ENCODE measurements at places on chromosomes 11 and 22.

DNA sequence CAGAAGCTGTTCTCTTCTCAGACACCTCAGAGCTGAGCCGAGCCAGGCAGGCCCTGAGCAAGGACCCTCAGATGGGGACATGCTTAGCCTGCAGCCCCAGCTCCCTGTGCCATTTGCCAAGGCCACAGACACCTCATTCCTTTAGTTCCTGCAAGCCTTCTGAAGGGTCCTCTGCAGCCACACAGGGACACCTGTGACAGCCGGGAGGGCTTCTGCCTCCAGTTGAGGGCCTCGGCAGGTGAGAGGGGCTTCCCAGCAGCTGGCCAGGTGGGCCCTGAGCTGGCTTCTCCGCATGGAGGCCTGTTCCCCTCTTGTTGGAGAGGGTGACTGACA, 18.2 kb downstream of the INCENP start:
- no peak for DNase-seq

- no peak for DNase-seq
Observed at GRCh38 chr11:18907391-18907790, 31.8 kb downstream of the MRGPRX1 start.

DNA sequence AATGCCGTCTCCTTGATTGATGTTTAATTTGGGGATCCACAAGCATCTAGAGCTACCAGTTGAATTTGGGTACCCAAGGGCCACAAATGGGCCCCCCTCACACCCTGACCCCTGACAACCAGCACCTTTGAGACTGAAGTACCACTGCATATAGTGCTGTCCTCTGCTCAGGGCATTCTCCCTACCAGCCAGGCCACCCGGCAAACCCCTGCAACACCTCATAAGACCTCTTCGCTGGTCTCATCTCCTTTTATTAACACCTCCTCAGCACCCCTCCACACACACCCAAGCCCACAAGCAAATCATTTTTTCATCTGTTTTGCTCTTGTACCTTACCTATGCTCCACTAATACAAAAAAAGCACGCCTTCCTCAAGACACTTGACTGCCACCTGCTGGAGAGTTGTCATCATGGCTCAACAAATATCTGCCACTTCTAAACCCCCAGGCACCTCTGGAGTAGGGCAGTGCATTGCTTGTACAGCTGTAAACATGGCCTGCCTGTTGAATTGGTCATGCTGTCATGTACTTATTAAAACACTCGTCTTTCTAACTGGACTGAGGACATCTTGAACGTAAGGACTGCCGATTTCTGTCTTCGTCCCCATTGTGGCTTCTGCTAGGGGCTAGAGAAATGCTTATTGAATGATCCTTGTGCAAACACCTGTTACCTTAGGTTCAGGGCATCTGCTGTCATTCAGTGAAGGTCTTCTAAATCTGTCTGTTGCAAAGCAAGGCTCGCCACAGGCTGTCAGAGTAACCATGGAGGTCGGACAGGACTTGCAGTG, 66.5 kb downstream of the BMAL1 start:
- peak; percentile 56 for DNase-seq

GRCh38 chr11:72688486-72688885, 14.3 kb upstream of the PDE2A start:
- DNase-seq: no peak

DNA sequence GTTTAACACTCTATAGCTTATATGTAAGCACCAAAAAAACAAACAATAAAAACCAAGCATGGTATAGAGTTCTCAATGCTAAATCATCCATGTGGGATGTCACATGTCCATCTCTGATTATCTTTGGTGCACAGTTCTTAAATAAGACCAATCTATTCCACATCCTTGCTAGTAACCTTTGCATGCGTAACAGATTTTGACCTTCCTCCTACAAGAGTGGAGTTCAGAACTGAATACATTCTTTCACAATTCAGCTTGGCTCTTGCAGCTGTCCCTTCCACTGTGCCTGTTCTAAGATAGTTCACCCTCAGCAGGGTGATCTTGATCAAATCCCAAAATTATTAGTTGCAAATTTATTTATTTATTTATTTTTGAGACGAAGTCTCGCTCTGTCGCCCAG, 21.1 kb downstream of the PRR14L start:
- DNase-seq: no peak

- DNase-seq: no peak
Observed at GRCh38 chr11:2474059-2474901, 29.5 kb downstream of the KCNQ1 start.

GRCh38 chr11:69465236-69466000, 16.0 kb upstream of the LINC01488 start:
- DNase-seq: no peak

- no peak for DNase-seq
Observed at GRCh38 chr11:6962141-6962540, 35.9 kb downstream of the ZNF215 start.

DNA sequence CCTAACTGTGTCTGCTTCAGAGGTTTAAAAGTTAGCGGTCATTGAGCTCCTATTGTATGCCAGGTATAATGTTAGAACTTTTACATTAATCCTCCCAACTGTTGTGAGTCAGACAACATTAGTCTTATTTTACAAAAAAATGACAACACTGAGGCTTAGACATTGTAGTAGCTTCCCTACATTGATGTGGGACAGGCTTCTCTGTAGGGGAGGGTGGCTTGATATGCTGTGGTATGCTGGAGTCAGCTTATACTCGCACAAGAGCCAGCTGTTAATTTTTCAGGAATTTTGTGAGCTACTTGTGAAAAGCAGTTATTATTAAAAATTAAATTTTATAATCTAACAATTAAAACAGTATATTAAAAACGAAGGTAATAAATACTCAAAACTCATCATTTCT, 64.8 kb upstream of the NAV2 start:
- no peak for DNase-seq

DNA sequence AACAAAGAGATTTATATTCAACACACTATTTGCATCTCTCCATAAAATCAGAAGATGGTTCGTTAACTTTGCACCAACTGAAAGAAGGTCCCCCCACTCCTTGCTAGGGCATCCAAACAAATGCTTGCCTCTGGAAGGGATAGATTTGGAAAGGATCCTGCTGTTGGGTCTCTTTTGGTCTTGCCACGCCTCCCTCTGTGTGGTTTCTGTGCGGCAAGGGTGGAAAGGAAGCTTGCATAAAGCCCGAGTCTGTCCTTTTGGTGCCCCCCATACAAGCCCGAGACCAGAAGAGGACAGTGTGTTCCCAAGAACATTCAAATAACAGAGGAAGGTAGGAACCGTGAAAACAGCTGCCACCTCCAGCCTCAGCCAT, 15.1 kb downstream of the SCGB1A1 start:
- no peak for DNase-seq

DNA sequence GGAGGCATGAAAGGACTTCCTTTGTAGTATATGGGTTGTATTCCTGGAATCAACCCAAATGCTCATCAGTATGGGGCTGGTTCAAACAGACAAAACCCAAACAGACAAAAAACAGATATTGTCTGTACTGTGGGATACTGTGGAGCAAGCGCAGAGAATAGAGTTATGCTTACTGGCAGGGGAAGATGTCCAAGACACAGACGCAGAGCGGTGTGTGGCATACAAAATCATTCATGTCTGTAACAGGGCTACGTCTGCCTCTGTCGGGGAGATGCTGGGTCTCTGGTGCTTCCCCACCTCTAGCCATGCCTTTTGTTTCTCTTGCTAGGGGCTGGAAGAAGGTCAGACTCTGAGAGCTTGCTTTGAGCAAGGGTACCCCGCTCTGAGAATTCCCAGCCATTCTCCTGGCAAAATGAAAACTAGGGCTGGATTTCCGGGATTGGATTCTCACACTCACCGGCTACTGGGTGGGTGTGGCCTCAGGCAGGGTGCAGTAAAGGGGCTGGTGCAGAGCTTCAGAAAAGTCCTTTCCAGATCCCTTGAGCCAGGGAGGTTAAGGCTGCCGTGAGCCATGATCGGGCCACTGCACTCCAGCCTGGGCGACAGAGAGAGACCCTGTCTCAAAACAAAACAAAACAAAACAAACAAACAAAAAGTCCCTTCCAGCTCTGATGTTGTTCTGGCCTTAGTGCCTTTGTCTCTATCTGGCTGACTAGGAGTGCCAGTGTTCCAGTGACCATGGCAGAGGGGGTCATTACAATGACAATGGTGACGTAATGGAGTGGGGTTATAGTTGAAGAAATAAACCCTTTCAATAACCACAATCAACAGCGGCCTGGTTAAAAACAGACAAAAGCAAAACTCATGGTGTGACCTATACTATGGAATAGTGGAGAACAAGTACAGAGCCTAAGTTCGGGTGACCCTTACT, 2.9 kb upstream of the ABCC8 start:
- peak; percentile 56 for DNase-seq

- DNase-seq: no peak
Observed at GRCh38 chr11:80621871-80622270, 1181.0 kb upstream of the TENM4 start.

DNA sequence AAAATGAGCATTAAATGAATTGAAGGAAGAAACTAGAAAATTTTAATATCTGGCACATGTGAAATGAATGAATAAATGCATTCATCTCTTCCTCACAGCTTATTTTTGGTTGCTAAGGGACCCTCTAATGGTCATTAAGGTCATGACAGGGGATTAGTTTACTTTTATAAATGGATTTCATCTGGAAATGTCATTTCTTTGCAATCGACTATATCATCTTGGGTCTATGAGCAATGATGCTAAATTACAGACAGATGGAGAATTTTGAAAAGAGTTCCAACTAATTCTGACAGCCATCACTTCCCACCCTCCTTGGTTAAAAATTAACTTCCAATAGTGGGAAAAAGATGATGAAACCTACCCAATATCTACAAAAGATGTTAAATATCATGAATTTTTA, 98.0 kb downstream of the KIF18A start:
- DNase-seq: no peak

DNA sequence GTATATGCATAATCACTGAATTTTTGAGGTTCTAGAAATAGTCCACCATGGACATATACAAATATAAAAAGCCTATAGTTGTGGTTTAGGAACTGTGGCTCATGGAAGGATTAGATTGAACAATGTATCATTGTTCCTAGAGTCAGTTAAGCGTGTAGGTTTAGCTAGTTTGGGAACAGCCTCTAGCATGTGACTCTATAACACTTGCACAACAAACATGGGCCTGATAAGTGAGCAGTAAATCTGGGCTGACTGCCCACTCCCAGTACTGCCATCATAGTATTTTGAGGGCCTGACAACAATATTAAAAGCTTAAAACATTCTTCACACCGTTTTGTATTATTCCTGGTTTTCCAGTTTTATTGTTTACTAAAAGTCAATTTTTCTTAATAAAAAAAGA, 47.0 kb downstream of the YAP1 start:
- no peak for DNase-seq

DNA sequence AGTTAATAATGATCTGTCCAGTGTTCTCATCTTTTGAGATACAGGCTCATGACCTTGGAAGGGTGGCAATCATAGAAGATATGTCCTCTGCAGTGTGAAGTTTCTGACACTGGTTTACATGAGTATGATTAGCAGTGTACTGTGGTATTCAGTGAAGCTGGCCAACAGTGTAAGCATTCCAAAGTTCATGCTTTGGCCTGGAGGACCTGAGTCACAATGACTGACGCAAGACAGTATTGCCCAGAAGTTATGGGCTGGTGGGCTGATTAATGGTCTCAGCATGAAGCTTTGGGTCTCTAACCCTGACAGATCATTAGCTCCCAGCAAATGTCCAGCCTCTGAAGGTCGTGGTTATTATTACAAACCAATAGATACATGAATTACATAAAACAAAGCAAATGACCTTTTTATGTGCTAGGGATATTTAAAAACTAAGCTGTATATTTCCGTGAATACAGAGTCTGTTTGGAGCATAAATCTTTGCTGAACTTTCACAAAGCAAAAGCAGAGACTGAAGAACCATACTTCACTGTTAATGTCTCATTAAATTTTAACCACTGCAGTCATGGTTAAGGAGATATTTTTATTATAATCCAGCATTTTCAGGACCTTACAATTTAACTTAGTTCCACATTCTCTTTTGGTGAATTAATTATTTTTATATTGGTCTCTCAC, 28.3 kb upstream of the USP47 start:
- no peak for DNase-seq

- DNase-seq: peak; percentile 2
Observed at GRCh38 chr11:2585566-2586086, 114.2 kb downstream of the KCNQ1OT1 start.

GRCh38 chr22:50190941-50191741, 5.4 kb downstream of the TRABD start:
- DNase-seq: no peak

GRCh38 chr22:50313600-50313999, 6.2 kb upstream of the PLXNB2 start:
- DNase-seq: no peak

DNA sequence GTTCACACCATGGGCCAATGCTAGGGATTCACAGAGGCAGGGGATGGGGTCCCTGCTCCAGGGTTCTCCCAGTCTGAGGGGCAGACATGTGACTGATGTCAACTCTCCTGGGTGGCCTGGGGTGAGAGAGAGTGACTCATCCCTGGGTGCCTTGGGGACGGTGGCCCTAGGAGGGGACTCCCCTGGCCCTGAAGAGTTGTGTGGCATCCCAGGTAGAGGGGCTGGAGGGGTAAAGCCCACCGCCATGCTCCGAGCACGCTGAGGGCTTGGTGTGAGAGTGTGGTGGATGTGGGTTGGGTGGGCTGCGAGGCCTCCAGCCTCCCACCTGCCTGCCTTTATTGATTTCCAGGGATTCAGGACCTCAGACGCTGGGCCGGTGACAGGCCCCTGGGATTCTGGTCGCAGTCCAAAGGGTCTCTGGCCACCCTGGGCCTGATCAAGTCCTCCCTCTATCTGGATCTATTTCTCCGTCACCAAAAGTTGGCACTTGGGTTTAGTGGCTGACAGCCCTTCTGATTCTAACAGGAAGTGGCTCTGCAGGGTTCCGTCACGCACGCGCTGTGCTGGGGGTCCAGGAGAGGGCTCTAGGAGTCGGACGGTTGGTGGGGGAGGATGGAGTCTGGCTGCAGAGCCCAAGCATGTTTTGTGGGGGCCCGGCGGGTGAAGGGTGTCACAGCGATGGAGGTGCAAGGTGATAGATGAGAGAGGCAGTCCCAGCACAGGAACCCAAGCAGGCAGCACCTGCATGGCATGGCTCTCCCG, 27.3 kb upstream of the WNT7B start:
- DNase-seq: no peak

DNA sequence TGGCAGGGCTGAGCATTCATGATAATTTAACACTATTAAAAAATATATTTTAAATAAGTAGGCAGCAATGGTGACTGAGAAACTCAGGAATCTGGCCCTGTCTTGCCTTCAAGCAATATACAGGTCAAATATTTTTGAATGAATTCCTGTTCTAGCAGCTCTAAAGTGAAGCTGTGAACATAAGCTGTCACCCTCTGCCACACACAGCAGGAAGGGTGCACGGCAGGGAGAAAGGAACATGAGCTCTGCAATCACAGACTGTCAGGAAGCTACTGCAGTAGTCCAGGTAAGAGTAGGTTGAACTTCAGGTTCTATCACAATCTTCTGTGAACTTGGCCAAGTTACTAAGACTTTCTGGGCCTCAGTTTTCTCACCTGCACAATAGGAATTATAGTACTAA, 114.8 kb downstream of the SERGEF start:
- DNase-seq: no peak

GRCh38 chr22:49398646-49399045, 429.0 kb downstream of the BRD1 start:
- DNase-seq: no peak

All from head of caudate nucleus (tissue), 42 donors.